Breast epithelium (tissue), 4 donors: ENCODE measurements at places on chromosomes 5 and 9. TPM values are rescaled to one million over a fixed set of nuclear protein-coding genes. Genes with fewer than 3 reads are reported as not detected.

- no peak overlapping the region for H3K27ac ChIP-seq
- H3K27me3 ChIP-seq = no peaks in the 10 kb centered on the region
- no peaks in the 10 kb centered on the region for H3K4me1 ChIP-seq
These were observed 105.8 kb downstream of the GABBR2 start for GRCh38 chr9:98602839-98603500.

- no peak overlapping the region for H3K4me3 ChIP-seq
- H3K27ac ChIP-seq = no peak overlapping the region
- H3K36me3 ChIP-seq = no peaks in the 10 kb centered on the region
- peaks cover 3% of the 10 kb centered on the region for H3K4me1 ChIP-seq
These were observed 22.8 kb upstream of the TNFAIP8 start for GRCh38 chr5:119332978-119333401.

DNA sequence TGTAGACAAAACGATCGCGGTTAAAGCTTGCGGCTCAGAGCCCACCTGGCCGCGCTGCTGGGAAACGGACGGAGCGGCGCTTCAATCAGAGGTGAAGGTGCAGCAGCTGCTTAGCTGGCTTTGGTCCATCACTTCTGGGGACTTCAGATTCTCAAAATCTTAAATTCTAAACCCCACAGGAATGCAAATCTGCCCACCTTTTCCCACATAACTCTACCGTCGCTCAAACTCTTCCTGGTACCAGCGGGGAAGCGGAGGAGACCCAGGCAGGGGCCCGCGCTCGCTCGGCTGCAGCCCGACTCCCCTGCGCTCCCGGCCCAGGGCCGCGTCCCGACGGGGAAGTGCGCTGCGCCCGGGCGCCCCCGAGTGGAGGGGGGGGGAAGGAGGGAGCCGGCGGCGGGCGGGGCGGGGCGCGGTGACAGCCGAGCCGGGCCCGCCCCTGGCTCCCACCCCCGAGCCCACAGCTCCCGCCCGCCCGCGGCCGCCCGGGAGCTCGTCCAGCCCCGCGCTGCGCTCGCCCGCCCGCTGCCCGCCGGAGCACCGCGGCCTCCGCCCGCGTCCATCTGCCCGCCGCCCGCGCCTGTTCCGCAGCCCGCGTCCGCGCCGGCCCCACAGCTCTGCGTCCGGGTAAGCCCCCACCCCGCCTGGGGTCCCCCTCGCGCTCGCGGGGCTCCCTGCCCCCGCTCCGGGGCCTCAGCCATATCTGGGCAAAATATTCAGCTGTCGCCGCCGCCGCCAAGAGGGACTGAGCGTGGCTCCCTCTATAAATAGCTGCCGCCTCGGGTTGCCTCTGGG lies at the start of gene TMOD1:
Gene TMOD1, plus strand, starts transcription at position 490 of the 795 bp plus-strand sequence. CDS start 22,523 bp downstream, outside the sequence.
- peak within 1 kb of the TSS; percentile 71 for H3K27ac ChIP-seq
- H3K4me3 ChIP-seq = peak within 1 kb of the TSS; percentile 66
- H3K36me3 ChIP-seq = no peaks in the 10 kb centered on the region

DNA sequence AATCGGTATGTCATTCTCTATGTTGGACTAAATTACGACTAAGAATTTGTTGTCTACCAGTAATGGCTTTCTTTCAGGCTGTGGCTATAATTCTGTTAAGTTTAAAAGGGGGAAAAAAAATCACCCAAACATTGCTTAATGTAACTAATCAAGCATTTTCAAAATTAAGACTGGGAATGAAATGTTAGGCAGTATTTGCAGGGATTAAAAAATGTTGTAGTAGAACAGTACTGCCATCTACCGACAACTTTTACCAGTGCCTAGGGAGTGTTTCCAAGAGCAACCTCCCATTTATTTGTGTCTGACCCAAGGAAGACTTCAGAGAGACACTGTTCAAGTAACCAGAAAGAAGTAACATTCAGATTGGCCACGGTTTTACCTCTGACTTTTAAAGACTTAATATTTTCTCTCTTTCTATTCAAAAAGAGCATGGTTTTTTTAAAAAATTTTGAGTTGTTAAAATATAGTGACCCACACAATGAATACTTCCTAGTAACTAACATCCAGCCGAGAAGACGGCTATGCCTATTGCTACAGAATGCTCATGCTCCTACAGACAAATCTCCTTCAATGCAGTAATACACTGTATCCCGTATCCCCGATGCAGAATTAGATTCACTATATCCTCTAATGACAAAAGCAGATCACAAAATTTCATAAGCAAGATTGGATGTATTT lies 92.4 kb downstream of the ARL15 start:
- H3K4me3 ChIP-seq = no peak overlapping the region
- DNase-seq = no peak
- H3K27me3 ChIP-seq = no peaks in the 10 kb centered on the region

DNA sequence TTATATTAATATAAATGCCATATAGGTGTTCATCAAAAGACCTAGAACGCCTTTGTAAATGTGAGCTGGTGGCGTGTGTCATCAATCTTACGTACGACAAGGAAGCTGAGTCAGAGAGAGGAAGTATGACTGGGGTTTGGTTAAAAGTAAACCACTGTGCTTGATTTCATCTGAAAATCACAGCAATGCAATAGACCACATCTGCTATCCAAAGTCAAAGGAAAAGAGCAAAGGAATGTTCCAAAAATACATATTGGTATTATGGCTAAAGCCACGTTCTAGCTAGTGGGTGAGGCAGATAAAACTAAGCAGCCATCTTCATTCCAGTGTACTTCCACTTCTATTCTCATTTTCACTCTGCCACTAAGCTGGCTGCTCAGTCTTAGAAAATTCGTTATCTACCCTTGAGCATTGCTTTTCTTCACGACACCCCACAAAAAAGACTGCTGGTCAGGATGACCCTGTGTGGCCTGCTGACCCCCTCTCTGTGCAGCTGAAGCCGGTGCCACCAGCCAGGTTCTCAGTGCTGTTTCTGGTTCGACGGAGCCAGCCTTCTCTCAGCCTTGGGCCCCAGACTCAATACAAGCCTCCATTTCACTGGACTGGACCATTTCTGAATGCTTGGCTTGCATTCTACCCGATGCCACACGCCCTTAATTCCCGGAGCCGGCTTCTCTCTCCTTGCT lies 23.8 kb downstream of the SHC3 start:
- H3K4me3 ChIP-seq = no peak overlapping the region
- no peaks in the 10 kb centered on the region for H3K27me3 ChIP-seq
- no peak overlapping the region for H3K27ac ChIP-seq
- no peak for DNase-seq

GRCh38 chr9:2196757-2197156 lies 181.6 kb downstream of the SMARCA2 start:
- no peaks in the 10 kb centered on the region for H3K27me3 ChIP-seq
- DNase-seq = no peak
- no peak overlapping the region for H3K27ac ChIP-seq

DNA sequence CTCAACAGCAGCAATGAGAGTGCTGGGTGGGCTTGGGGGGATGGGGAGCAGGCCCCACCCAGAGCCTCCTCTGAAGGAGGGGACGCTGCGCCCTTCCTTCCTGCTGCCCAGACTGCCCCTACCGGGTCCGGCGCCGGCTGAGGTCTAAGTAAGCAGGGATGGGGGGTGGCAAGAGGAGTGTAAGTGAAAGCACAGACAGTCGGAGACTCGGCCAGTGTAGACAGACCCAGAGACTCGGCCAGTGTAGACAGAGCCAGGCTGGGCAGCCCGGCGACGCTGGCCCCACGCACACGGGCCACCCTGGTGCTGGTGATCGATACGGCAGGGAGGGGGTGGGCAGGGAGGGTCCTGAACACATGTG lies 7.4 kb upstream of the ENTPD8 start:
- no peak for DNase-seq
- H3K36me3 ChIP-seq = no peaks in the 10 kb centered on the region
- no peak overlapping the region for H3K4me3 ChIP-seq
- H3K27me3 ChIP-seq = no peaks in the 10 kb centered on the region
- H3K4me1 ChIP-seq = peaks cover 10% of the 10 kb centered on the region
- H3K27ac ChIP-seq = no peak overlapping the region

DNA sequence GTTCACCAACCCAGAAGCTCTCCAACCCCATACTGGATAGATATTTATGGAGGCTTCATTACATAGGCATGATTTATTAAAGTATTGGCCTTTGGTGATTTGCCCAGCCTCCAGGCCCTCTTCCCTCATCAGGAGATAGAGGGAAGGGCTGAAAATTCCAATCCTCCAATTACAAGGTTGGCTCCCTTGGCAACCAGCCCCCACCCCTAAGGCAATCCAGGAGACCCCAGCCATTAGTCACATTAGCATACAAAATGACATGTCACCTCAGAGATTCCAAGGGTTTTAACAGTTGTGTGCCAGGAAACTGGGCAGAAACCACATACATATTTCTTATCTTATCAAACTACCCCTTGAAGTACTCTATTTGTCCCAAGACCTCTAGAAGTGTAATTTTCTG lies 210.0 kb downstream of the HINT1 start:
- no peak overlapping the region for H3K27ac ChIP-seq
- H3K27me3 ChIP-seq = no peaks in the 10 kb centered on the region
- no peaks in the 10 kb centered on the region for H3K36me3 ChIP-seq
- DNase-seq = no peak

DNA sequence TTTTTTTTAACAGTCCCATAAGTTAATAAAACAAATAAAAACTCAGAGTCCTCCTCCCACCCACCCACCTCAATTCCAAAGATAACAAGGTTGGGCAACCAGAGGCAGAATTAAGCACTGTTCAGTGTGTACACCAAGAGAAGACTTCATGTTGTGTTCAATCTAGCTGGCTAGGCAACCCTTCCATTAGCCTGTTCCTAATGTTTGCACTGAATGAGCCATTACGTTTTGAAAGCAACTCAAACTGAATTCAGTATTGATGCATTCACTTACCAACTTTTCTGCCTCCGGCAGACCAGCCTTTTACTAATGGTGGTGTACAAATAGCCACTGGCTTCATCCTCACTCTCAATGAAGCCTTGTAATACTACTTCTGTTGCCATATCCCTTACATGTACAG lies 47.5 kb downstream of the PBX3 start:
- no peaks in the 10 kb centered on the region for H3K4me1 ChIP-seq
- H3K4me3 ChIP-seq = no peak overlapping the region
- no peaks in the 10 kb centered on the region for H3K27me3 ChIP-seq

GRCh38 chr5:4630031-4630430 lies 510.1 kb upstream of the ADAMTS16 start:
- H3K36me3 ChIP-seq = no peaks in the 10 kb centered on the region
- no peaks in the 10 kb centered on the region for H3K27me3 ChIP-seq
- H3K27ac ChIP-seq = no peak overlapping the region
- no peaks in the 10 kb centered on the region for H3K4me1 ChIP-seq

DNA sequence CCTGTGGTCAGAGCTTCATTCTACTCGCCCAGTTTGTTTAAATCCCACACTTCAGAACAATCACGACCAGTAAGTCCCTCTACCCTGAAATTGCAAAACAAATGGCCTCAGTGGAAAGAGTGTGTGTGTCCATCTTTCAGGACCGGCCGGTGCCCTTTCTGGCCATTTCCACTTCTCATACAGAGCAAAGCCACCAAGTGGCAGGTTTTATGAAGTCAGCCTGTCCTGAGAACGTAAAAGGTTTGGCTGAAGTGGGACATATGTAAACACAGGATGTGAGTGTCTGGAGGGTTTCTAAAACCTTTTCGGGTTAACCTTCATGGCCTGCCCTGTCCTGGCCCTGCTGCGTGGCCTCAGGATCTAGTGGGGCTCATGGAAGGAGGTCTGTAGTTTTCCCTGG lies 24.7 kb downstream of the NXNL2 start:
- no peak overlapping the region for H3K4me3 ChIP-seq
- H3K36me3 ChIP-seq = no peaks in the 10 kb centered on the region
- no peaks in the 10 kb centered on the region for H3K27me3 ChIP-seq
- H3K27ac ChIP-seq = no peak overlapping the region
- no peak for DNase-seq
- H3K4me1 ChIP-seq = no peaks in the 10 kb centered on the region

- H3K27ac ChIP-seq = no peak overlapping the region
- no peaks in the 10 kb centered on the region for H3K4me1 ChIP-seq
- peak; percentile 68 for DNase-seq
- H3K4me3 ChIP-seq = no peak overlapping the region
- H3K27me3 ChIP-seq = no peaks in the 10 kb centered on the region
- no peaks in the 10 kb centered on the region for H3K36me3 ChIP-seq
These were observed 67.0 kb upstream of the DPYSL3 start for GRCh38 chr5:147576646-147577535.

DNA sequence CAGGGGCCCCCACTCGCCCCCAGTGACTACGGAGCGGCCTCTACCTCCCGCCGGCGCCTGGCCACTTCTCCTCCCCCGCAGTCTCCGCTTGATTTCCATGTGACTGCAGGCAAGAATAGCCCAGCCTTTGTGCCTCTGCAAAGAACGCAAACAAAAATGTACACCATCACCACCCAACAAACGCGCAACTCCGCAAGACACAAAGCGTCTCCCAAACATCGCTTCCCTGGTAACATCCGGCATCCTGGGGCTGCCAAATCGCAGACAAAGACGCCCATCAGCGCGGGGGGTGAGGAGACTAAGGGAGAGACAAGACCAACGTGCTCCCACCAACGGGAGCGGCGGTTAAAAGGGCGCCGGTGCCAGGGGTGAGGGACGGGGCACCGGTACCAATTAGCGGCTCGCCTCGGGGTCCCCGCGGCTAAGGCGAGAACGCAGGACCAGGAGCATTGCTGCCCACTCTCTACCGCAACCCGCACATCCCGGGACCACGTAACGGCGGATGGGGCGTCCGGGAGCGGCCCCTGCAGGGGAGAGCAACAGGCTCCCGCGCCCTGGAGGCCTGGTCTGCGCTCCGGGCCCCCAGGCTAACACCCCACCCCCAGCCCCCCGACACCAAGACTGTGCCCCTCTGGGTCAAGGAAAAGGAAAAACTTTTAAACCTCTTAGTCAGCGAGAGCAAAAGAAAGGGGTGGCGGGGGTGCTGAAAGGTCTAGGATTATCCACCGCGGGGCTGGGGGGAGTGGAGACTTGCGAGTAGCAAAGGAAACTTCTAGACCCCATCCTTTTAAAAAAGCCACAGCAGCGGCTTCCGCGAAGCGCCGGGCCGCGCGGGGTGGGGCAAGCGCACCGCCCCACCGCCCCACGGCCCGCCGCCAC lies 885 bp downstream of the MPDZ start:
- peak overlapping the region; percentile 90 for H3K4me3 ChIP-seq
- H3K27me3 ChIP-seq = no peaks in the 10 kb centered on the region
- no peaks in the 10 kb centered on the region for H3K36me3 ChIP-seq
- peak; percentile 62 for DNase-seq
- peak overlapping the region; percentile 98 for H3K27ac ChIP-seq

- no peak overlapping the region for H3K27ac ChIP-seq
- no peak overlapping the region for H3K4me3 ChIP-seq
- no peak for DNase-seq
- no peaks in the 10 kb centered on the region for H3K4me1 ChIP-seq
- no peaks in the 10 kb centered on the region for H3K27me3 ChIP-seq
- H3K36me3 ChIP-seq = no peaks in the 10 kb centered on the region
These were observed 57.8 kb upstream of the LPAR1 start for GRCh38 chr9:111096051-111096450.

GRCh38 chr5:180639287-180639686 lies 10.1 kb downstream of the FLT4 start:
- no peaks in the 10 kb centered on the region for H3K27me3 ChIP-seq
- no peaks in the 10 kb centered on the region for H3K4me1 ChIP-seq
- no peak overlapping the region for H3K27ac ChIP-seq
- H3K36me3 ChIP-seq = no peaks in the 10 kb centered on the region

Gene PCA3
- total RNA-seq = 0.16 TPM

Gene PRDM9
- total RNA-seq = not detected

Gene MARCOL
- total RNA-seq = not detected

Gene OLFM1
- total RNA-seq = 17.4 TPM

Gene EEIG1
- total RNA-seq = 19.7 TPM

Gene ARHGEF28
- total RNA-seq = 31.5 TPM

Gene POU5F2
- 4.2 TPM for total RNA-seq

Gene RNF44
- total RNA-seq = 6.9 TPM

Gene TLX3
- total RNA-seq = not detected

Gene PCDHGA1
- total RNA-seq = 1.2 TPM

Gene FOXD4L6
- total RNA-seq = 0.15 TPM

Gene MSX2
- 11.5 TPM for total RNA-seq

Gene IFNA8
- total RNA-seq = not detected

Gene CEL
- total RNA-seq = 0.29 TPM
